Forelimb muscle (tissue), 1 donor: ENCODE measurements at places on chromosomes 11 and 22. TPM values are rescaled to one million over a fixed set of nuclear protein-coding genes. Genes with fewer than 3 reads are reported as not detected.

ELMOD1 gene
- polyA plus RNA-seq: 3.5 TPM

APOBEC3H gene
- polyA plus RNA-seq: not detected

CAVIN3 gene
- polyA plus RNA-seq: 32.5 TPM

GNAZ gene
- 2.7 TPM for polyA plus RNA-seq

JHY gene
- polyA plus RNA-seq: 1.3 TPM

LIF gene
- 0.76 TPM for polyA plus RNA-seq

MGAT3 gene
- 3.5 TPM for polyA plus RNA-seq

TMEM132A gene
- polyA plus RNA-seq: 36.0 TPM

MUC2 gene
- 0.01 TPM for polyA plus RNA-seq

TSGA10IP gene
- polyA plus RNA-seq: 0.25 TPM

BET1L gene
- polyA plus RNA-seq: 28.1 TPM

FOLR2 gene
- polyA plus RNA-seq: 19.8 TPM

TSSC4 gene
- 20.3 TPM for polyA plus RNA-seq

SCARF2 gene
- 13.1 TPM for polyA plus RNA-seq

KBTBD3 gene
- polyA plus RNA-seq: 3.5 TPM

SREBF2 gene
- polyA plus RNA-seq: 84.4 TPM

AMOTL1 gene
- 51.7 TPM for polyA plus RNA-seq

SLC5A1 gene
- polyA plus RNA-seq: 1.2 TPM

APOL4 gene
- polyA plus RNA-seq: 20.3 TPM

HEPHL1 gene
- polyA plus RNA-seq: 0.04 TPM

PRSS23 gene
- 19.5 TPM for polyA plus RNA-seq

ANO1 gene
- 6.3 TPM for polyA plus RNA-seq

FGF3 gene
- polyA plus RNA-seq: not detected

LRRC75B gene
- 6.2 TPM for polyA plus RNA-seq

TAF6L gene
- polyA plus RNA-seq: 17.0 TPM

MYO7A gene
- 4.0 TPM for polyA plus RNA-seq

GNB1L gene
- 3.9 TPM for polyA plus RNA-seq

APOA1 gene
- 0.80 TPM for polyA plus RNA-seq

LRP4 gene
- 18.4 TPM for polyA plus RNA-seq

OR6A2 gene
- polyA plus RNA-seq: not detected

MRGPRX3 gene
- polyA plus RNA-seq: not detected

NAT10 gene
- polyA plus RNA-seq: 30.9 TPM

FAM227A gene
- polyA plus RNA-seq: 1.1 TPM

PIWIL4 gene
- polyA plus RNA-seq: 4.1 TPM

SHISA8 gene
- 0.33 TPM for polyA plus RNA-seq

CARD18 gene
- polyA plus RNA-seq: not detected

DERL3 gene
- 0.66 TPM for polyA plus RNA-seq

GLYAT gene
- polyA plus RNA-seq: not detected

OR8G1 gene
- not detected for polyA plus RNA-seq

ABCG4 gene
- polyA plus RNA-seq: 0.14 TPM

KRTAP5-10 gene
- polyA plus RNA-seq: not detected

PRR14L gene
- polyA plus RNA-seq: 14.6 TPM

F2 gene
- not detected for polyA plus RNA-seq

MS4A15 gene
- polyA plus RNA-seq: not detected

RELT gene
- polyA plus RNA-seq: 3.5 TPM

PNPLA5 gene
- polyA plus RNA-seq: not detected

OR10A2 gene
- polyA plus RNA-seq: 0.05 TPM

CRYBB1 gene
- polyA plus RNA-seq: 0.71 TPM

TUB gene
- polyA plus RNA-seq: 12.3 TPM

ZNF280A gene
- not detected for polyA plus RNA-seq
